A549 treated with CORT108297 at 1 μM for 4 hours (cell line): ENCODE measurements at places on chromosomes 1 and 21. TPM values are rescaled to one million over a fixed set of nuclear protein-coding genes. Genes with fewer than 3 reads are reported as not detected.

Gene RABIF
- 14.2 to 15.7 TPM (median 14.6 TPM) in 5 replicates for total RNA-seq

Gene SLC9C2
- not detected in 5 replicates for total RNA-seq

Gene ALPL
- 0.12 to 0.30 TPM (median 0.22 TPM) in 5 replicates for total RNA-seq

Gene RPTN
- total RNA-seq, result not detected in 5 replicates

Gene ZP4
- 0.06 to 0.07 TPM in 2 of 5 replicates, not detected in the others for total RNA-seq

Gene PGLYRP4
- not detected in 5 replicates for total RNA-seq

Gene RASAL2
- 16.4 to 23.6 TPM (median 17.8 TPM) in 5 replicates for total RNA-seq

Gene AMY1A
- not detected in 5 replicates for total RNA-seq

Gene LPAR3
- 0.22 to 0.62 TPM (median 0.26 TPM) in 5 replicates for total RNA-seq

Gene HRNR
- total RNA-seq, result not detected in 5 replicates

Gene SPATA6
- total RNA-seq, result 1.2 to 2.9 TPM (median 2.1 TPM) in 5 replicates

Gene PADI2
- 0.98 to 1.5 TPM (median 1.3 TPM) in 5 replicates for total RNA-seq

Gene CR1L
- total RNA-seq, result 0.16 TPM in 1 of 5 replicates, not detected in the others

Gene MARK1
- total RNA-seq, result 0.08 to 1.3 TPM (median 0.12 TPM) in 5 replicates

Gene IQGAP3
- total RNA-seq, result 12.2 to 20.9 TPM (median 18.6 TPM) in 5 replicates

Gene IL22RA1
- total RNA-seq, result 3.8 to 5.5 TPM (median 4.8 TPM) in 5 replicates

Gene FCAMR
- total RNA-seq, result not detected in 5 replicates

Gene FNDC10
- 5.8 to 9.6 TPM (median 9.2 TPM) in 5 replicates for total RNA-seq

Gene CADM3
- 0.03 to 0.24 TPM (median 0.12 TPM) in 5 replicates for total RNA-seq

Gene SFT2D2
- total RNA-seq, result 12.1 to 18.6 TPM (median 14.5 TPM) in 5 replicates

Gene PPIAL4G
- total RNA-seq, result not detected in 5 replicates

Gene ELAPOR1
- 0.39 to 0.91 TPM (median 0.64 TPM) in 5 replicates for total RNA-seq

Gene L1TD1
- total RNA-seq, result not detected in 5 replicates

Gene C1orf87
- not detected in 5 replicates for total RNA-seq

Gene PLXNA2
- total RNA-seq, result 0.86 to 0.98 TPM (median 0.92 TPM) in 5 replicates

Gene KRTAP13-4
- total RNA-seq, result not detected in 5 replicates

Gene OR2L3
- not detected in 5 replicates for total RNA-seq
